ENCODE measurements at places on chromosomes 16 and 17.

GRCh38 chr17:71496552-71496951 lies 624.3 kb upstream of the SOX9 start:
- no peak for DNase-seq

DNA sequence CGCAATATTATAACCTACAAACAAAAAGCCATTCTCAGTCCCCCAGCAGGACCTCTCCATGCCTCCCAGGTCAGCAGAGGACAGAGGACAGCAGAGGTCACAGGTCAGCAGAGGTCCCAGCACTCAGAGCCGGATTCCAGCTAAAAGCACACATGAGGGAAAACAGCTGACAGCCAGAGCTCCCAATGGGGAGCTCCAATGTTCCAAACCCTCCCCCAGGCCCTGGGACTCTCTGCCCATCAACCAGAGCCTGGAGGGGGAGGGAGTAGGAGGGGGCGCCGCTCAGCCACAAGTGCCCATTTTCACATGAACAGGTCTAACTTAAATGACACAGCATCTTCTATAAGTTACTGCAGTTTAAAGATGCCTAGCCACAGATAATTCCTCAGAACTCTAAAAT lies 77.5 kb downstream of the ANKRD11 start:
- DNase-seq: no peak

GRCh38 chr16:88356124-88356726 lies 26.5 kb upstream of the ZNF469 start:
- no peak for DNase-seq

DNA sequence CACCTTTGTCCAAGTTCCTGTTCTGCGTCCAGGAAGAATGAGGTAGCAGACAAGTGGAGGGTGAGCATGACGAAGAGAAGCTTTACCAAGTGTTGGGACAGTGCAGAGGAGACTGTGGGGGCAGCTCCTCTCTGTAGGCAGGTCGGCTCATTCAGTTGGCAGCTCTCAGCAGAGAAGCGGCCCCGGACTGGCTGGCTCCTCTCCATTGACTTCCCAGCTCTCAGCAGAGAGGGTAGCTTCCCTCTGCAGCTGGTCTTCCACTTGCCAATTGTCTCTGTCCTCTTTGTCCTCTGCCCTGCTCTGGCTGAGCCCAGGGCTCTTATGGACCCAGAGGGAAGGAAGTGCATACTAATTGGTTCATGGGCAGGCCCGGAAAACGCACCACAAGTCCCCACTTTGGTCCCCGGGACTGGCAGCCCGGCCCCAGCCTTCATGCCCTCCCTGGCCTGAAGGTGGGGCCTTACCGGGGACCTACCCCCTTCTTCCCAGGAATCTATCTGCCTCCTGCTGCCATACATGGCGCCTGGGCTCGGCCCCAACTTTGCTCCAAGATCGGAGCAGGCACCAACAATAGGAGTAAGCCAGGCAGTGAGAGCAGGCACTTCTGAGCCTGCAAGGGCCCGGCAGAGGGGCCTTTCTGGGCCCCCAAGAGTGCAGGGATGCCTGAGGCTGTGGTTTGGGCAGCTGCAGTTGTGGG lies 10.1 kb downstream of the KCTD5 start:
- DNase-seq: no peak

- DNase-seq: no peak
Measured at GRCh38 chr17:49020609-49021008, 23.4 kb downstream of the IGF2BP1 start.

DNA sequence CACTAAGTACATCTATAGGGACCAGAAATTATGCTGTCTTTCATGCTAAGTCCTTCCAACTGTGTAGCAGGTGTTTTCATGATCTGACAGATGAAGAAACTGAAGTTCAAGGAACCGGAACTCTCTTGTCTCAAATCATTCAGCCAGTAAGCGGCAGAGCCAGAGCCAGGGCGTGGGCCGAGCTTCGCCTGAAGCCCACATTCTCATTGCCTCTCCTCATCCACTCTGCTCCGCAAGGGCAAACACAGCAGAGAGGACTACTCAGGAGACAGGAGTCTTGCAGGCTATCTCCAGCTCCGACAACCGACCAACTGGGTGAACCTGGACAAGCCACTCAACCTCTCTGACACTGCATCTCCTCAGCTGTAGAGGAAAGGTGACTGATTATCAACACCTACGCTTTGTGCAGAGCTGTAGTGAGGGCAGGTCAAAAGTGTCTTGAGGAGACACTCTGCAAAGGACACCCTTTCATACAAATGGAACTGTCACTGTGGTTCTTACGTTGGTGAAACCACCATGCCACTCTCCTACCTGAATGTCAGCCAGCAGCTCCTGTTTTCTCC lies 72.9 kb downstream of the CYTH1 start:
- DNase-seq: no peak

- no peak for DNase-seq
Measured at GRCh38 chr16:59892376-59892775, 1158.3 kb upstream of the GOT2 start.

GRCh38 chr17:74368341-74369081 lies 1.2 kb downstream of the GPR142 start:
- DNase-seq: peak; percentile 19

DNA sequence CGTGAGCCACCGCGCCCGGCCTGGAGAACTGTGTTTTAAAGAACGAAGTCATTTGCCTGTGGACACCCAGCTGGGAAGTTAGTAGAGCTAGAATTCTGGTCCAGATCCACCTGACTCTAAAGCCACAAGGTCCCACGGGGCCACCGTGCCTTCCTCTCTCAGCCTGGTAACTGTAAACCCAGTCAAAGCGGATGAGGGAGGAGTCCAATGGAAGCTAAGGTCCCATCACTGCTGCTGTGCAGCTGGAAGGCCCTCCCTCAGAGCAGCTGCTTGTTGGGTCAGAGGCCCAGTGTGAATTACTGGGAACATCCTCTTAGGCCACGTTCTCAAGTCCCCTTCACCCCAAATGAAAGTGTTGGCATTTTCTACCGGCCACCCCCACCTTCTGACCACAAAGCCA lies 48.8 kb upstream of the CACNG5 start:
- DNase-seq: no peak

- DNase-seq: no peak
Measured at GRCh38 chr17:31580706-31581490, 189.4 kb downstream of the RAB11FIP4 start.
